ENCODE measurements at places on chromosomes 5 and 9.

DNA sequence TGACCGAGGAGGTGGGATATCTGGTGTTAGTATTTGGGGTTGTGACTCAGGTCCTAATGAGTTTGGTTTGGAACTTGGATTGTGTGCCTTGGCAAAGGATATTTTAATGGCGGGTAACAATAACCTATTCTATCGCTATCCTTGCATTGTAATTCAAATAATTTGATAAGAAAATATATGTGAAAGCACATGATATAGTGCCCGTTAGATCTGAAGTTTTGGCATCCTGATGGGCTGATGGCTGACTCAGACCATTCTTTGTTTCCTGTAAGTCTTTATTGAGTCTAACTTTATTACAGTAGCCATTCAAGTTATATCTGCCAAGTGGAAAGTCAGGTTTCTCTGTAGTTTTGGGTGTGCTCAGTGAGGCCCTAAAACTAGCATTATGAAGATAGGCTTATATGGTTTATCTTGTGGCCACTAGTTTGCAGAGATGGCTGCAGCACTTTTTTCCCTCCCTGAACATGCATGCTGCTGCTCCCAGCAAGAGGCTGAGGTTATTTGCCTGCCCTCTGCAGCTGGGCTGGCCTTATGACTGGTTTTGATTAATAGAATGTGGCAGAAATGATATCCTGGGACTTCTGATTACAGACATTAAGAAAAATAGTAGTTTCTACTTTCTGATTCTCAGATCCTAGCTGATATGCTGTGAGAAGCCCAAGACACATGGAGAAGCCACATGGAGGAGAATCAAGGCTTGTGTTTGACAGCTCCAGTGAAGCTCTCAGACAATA, 46.6 kb downstream of the CFAP95 start:
- no peak for DNase-seq

DNA sequence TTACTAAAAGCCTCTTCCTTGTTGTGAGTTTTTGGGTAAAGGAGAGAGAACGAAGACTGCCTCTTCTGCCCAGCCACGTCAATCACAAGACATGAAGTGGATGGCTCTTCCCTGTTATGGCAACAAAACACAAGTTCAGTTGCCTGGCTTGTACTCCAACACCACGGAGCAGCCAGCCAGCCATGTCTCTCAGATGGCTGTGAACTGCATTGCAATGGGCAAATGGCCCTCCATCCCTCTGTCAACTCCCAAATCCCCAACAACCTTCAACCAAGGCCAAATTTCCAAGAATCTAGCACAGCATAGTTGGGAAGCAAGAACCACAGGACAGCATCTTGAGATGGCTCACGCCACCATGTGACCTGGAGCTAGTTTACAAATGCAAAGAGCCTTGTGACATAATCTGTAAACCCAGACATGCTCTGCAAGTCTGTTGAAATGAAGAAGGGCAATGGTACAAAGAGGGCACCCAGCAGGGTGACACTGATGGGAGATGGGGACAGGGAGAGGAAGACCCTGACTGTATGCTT, 53.9 kb downstream of the ZNF366 start:
- DNase-seq, result no peak

- DNase-seq, result no peak
Measured at GRCh38 chr5:36108758-36109460, 42.2 kb upstream of the UGT3A2 start.

DNA sequence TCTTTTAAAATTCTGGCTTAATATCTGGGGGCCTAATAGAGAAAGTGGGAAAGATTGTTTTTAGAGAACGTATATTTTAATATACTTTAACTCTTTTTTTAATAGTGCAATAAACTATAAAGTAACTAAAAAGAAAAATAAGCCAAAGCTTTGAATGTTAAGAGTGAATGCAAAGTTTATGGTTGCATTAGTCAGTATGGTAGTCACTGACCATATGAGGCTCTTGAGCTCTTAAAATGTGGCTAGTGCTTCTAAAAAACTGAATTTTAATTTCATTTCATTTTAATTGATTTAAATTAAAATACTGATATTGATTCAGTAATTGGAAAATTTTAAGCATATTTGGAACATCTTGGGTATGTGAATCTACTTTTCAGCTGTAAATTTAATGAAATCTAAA, 310.7 kb downstream of the PJA2 start:
- DNase-seq, result no peak

DNA sequence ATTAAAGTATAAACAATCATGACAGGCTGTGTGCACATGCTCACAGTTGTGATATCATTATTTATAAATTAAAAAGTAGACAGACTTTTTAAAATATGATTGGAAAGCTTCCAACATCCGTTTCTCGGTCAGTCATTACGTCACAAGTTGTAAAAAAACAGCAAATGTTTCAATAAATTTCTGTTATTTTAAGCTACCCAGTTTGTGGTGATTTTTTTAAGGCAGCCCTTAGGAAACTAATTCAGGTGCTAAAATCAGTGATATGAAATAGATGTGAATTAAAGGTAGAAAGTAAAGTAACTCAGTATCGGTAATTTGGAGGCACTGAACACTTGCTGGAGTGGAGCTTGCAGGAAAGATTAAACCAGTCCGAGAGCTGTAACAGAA, 1.2 kb downstream of the CCNH start:
- no peak for DNase-seq

- DNase-seq, result no peak
Measured at GRCh38 chr5:102802708-102803458, 47.8 kb downstream of the PAM start.

GRCh38 chr5:11346336-11346735, 557.9 kb downstream of the CTNND2 start:
- DNase-seq, result no peak

GRCh38 chr5:75886706-75887105, 169.5 kb upstream of the POC5 start:
- DNase-seq, result no peak

DNA sequence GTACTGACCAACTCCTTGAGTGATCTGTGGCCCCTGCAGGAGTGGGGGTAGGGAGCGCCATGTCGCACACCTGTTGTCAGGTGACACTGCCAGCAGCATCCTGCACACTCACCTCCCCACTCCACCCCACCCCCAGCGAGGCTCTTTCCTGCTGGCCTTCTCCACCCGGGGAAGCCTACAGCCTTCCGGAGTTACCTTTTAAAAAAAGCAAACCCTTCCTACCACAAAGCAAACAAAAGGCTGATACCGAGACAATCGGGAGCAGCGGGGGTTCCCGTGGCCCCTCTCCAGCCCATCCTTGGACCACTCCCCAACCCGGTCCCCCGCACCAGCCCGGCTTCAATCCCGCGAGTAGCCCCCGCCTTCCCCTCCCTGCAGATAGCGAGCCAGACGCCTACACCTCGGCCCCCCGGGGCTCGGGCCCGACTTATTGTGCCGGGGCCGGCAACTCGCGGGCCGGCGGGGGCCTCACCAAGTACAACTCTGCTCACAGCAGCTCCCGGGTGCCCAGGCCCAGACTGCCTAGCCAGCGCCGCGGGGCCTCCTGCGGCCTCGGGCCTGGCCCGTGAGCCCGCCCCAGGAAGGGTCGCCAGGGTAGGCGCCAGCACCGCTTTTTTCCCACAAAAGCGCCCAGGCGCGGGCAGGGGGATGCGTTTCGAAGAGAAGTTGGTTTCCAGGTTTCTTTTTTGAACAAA, 724 bp downstream of the MACROH2A1 start:
- DNase-seq, result peak; percentile 45

DNA sequence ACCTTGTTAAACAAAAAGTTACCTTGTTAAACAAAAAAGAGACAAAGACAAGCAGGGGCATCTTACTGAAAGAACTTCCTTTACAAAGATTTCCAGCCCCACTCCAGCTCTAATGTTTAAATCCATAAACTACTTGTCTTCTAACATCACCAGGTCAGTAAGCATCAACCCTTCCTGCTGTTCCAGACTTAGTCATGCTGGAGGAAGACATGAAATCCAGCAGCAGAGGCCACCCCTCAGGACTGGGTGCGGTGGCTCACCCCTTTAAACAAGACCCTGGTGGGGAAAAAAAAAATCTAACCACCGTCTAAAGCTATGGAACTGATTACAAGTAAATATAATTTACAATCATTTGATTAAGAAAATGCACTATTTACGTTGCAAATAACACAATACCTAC, 9.1 kb downstream of the PDCL start:
- DNase-seq, result no peak

GRCh38 chr9:129845373-129845772, 10.1 kb downstream of the USP20 start:
- DNase-seq, result no peak

DNA sequence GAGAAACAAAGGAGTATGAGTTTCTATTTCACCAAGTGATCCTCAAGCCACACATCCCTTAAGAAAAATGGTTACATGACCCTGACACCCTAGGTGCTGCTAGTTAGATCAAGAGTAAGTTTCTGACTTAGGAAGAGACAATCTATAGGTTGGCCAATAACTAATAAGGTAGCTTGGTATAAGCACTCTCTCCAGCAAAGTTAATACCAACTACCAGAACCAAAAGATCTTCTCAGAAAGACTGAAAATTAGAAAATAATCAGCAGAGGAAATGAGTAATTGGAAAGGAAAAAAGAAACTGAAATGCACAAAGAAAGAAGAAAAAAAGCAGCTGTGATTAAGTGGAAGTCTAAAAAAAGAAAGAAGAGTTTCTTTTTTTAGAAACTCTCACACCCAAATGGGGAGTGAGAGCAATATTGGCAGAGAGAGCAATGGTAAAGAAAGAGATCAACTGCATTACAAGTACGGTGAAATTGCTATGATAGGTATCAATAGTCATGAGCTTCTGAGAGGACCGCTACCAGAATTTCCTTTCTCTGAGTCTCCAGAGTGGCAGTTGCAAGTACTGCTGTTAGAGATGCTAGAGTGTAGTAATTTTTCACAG, 195.5 kb downstream of the TMEM167A start:
- no peak for DNase-seq

- DNase-seq, result no peak
Measured at GRCh38 chr5:56853698-56854097, 38.3 kb downstream of the MAP3K1 start.

DNA sequence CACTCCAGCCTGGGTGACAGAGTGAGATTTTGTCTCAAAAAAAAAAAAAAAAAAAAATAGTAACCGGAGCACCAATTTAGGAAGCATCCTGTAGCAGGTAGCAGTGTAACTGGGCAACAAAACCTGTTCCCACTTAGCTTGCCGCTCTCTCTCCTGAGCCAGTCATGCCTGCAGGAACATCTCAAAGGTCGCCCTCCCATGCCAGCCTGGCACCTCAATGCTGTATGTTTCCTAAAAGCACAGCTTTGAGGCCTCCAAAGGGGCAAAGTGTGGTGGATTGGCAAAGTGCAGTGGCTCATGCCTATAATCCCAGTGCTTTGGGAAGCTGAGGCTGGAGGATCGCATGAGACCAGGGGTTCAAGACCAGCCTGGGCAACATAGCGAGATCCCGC, 22.3 kb upstream of the FUBP3 start:
- no peak for DNase-seq

DNA sequence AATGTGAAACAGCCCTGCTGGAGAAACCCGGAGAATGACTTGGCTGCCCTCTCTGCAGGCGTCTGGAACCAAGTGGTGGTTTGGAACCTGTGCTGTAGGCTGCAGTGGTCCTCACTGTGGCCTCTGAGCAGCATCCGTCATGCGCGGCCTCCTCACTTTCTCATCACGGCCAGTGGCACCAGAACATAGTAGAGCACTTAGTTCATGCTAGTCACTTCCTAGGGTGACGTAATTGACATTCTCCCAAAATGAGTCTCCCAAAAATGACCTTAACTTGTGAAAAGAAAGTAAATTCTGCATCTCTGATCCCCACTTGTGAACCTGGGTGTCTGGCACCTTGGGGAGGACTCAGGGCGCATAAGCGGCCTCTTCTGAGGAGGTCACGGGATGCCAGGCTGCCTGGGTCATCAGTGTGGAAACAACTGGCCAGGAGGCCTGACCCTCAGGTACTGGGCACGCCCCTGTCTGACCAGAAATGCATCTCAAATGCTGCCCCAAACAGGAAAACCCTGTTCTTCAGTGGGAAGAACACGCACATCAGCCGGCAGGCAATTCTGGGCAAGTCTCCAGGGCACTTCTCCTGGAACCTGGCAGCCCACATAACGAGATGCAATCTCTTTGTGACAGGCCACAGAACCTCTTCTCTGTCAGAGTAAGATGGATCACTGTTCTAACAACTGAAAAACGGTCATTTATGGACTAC, 36.6 kb upstream of the SPTLC1 start:
- DNase-seq, result no peak

DNA sequence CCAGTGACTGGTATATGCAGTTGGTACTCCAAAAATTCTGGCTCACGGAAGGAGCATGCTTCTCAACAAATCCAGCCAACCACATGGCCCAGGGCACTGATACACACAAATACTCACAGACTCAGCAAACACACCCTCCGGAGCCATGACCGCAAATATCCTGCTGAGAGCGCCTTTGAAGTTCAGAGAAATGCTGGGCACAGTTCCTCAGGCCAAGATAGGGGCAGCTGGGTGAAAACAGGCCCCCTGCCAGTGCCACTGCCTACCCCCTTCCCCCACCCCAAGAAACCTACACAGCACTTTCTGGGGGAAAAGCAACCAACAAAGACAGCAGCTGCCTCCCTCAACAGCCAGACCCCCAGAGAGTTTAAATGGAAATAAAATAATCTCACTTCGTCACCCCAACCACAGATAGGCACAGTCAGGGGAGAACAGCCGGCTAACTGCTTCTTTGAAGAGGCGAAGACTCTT, 120.0 kb downstream of the C5orf15 start:
- no peak for DNase-seq

DNA sequence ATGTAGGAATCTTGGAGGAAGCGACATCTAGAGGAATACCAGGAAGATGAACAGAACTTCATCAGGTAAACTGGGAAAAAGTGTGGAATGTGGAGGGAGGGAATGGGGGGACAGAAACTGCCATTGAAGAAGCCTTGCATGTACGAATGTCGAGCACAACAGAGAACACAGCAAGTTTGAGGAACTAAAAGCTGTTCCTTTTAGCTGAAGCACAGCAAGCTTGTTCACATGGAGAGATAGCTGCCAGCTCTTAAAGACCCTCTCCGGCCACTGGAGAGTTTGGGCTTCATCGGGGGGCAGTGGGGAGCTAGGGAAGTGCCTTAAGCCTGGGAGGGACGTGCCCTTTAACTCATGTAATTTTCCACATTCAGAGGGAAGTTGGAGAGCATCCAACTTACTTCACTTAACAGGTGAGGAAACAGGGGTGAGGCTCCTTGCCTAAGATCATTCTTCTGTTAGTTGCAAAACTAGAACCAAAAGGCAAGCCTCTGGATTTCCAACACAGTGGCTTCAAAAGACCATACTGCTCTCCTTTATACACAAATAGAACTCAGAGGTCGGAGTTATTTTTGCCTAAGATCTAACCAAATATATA, 2.3 kb upstream of the CYFIP2 start:
- DNase-seq, result no peak

- no peak for DNase-seq
Measured at GRCh38 chr5:35369965-35370790, 139.9 kb upstream of the PRLR start.

DNA sequence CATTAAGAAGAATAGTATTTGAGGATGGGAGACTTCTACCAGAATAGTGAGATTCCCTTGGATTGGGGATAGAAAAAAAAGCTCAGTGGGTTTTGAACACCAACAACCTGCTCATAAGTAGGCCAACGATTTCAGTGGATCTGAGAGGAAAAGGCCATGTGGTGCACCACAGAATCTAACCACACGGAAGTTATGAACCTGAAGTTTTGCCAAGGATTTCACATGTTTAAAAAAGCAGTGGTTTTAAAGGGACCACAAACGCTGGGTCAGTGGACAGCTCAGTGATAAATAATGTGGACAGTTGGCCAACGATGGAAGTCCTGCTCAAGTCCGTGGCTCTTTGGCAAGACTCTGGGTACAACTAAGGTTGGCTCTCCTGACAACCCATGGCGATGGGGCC, 107.2 kb upstream of the TXNDC8 start:
- no peak for DNase-seq

- no peak for DNase-seq
Measured at GRCh38 chr5:23071682-23072081, 218.5 kb upstream of the CDH12 start.

Data from activated naive CD4-positive, alpha-beta T cell (primary cell).